Activated CD8-positive, alpha-beta memory T cell treated with anti-CD3 and anti-CD28 coated beads for 24 hours (primary cell): ENCODE measurements at places on chromosomes 12 and 14.

DNA sequence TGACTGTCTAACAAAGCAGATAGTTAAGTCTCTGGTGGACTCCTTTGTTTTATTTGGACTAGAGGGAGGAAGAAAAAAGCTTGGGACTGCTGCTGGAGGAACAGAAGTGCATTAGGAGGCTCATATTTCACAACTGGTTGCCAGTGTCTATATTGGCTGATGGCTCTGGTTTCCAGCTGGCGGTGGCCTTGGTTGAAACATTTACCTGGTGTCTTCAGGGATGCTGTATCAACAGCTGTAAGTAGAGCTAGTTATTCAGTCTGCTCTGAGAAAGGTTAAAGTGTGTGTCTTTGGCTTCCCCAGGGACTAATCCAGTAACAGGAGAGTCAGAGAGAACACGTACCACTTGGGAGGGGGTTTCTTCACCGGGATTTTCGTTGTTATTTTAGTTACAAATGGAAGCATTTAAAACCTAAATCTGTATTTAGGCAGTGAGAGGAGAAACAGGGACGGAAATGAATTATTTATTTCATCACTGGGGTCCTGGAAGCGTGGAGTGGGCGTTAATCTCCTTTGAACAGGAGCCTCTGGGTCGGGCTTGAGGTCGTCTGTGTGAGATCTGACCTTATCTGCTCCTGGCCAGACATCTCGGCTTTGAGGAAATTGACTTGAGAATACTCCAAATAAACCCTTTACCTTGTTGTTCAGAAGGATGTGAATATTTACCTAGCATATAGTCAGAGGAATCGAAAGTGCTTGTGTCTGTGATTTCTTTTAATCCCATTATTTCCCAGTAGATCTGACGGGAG is 149.9 kb downstream of the NRXN3 start:
- no peak for DNase-seq

GRCh38 chr12:25713264-25713663 is 160.2 kb upstream of the LMNTD1 start:
- DNase-seq: no peak

- no peak for DNase-seq
Observed at GRCh38 chr12:94184995-94185719, 36.8 kb downstream of the PLXNC1 start.

- no peak for DNase-seq
Observed at GRCh38 chr12:122855928-122856831, 20.9 kb downstream of the HIP1R start.

DNA sequence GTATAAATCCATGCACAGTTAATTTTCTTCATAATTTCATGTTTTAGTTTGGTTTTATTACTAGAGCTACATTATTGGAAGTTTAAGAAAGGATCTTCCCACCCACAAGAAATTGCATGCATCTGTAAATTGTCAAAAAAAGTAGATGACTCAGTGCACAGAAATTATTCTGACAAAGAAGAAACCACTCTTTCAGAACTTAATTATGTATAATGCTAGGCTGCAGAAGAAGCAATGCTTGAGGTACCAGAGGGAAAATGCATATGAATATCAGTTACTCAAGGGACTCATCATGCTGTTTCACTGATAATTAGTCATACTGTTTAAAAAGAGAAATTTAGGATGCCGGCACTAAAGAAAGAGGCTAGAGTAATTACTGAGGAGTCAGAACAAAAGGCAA is 147.0 kb downstream of the SLC16A7 start:
- DNase-seq: no peak

DNA sequence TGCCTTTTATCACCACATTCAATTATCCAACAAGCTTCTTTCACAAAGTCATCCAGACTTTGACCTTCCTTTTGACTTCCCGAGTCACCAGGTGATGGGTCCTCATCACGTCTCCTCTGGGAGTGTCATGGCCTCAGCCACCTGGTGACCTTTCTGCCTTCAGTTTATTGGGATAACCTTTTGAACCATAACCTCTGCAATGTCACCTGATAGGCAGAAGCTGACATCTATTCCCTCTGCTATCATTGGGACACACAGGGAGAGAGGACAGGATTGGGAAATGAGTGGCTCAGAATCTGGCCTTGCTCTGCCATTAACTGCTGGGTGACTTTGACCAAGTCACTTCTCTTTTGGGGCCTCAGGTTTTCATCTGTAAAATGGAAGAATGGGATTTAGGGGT is 388.7 kb downstream of the NUAK1 start:
- no peak for DNase-seq

DNA sequence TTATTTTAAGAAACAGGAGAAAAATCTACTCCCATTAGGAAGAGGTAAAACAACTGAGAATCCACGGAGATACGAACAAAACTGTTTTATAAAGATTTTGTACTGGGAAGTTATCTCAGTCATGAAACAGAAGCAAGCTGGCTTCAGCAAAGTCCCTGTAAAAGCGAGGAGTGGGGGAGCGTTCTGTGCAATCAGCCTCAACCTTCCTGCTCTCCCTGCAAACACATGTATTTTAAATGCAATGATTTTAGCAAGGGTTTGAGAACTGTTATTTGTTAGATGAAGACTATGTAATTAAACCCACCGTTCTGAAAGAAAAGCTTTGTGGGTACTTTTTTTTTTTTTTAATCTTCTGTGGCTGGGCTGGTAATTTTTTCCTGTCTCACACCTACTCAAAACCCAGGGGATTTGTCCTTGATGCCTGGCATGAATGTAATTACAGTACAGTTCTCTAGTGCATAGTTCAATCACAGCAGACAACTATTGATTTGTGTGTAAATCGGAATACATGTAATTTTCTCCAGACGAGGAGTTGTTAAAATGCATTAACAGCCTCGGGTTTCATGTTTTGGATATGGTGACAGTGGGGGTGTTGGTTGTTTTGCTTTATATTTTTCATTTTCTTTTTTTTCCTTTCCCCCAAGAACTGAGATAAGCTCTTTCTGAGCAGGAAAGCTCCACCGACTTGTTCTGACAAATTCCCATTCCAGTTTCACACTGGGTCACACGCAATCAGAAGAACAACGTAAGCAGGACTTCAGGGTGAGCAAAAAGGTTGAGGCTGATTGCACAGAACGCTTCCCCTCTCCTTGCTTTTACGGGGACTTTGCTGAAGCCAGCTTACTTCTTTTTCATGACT is 153.6 kb downstream of the PHLDA1 start:
- no peak for DNase-seq

DNA sequence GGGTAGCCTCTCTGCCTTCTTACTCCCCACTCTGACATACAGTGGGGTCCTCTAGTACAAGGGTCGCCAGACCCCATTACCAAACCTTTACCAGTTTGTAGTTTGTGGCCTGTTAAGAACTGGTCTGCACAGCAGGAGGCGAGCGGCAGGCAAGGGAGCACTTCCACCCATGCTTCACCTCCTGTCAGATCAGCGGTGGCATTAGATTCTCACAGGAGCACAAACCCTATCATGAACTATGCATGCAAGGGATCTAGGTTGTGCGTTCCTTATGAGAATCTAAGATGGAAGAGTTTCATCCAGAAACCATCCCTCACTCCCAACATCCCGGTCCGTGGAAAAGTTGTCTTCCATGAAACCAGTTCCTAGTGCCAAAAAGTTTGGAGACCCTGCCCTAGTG is 146.5 kb downstream of the HMGA2 start:
- DNase-seq: no peak

DNA sequence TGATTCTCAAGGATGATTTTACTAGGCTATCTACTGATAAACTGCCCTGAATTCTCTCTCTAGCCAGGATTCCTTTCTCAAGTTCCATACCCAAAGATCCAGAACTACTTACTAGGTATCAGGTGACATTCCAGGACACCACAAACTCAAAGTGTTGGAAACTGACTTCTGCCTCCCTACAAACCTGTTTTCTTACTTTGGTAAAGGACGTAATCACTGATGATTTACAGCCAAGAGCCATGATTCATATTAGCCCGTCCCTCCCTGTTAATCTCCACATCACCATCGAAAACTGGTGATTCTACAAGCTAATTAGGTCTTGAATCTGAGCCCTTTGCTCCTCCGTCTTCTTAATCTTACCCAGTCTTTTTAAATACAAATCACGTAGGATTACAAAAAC is 1.0 kb upstream of the ATG14 start:
- no peak for DNase-seq

DNA sequence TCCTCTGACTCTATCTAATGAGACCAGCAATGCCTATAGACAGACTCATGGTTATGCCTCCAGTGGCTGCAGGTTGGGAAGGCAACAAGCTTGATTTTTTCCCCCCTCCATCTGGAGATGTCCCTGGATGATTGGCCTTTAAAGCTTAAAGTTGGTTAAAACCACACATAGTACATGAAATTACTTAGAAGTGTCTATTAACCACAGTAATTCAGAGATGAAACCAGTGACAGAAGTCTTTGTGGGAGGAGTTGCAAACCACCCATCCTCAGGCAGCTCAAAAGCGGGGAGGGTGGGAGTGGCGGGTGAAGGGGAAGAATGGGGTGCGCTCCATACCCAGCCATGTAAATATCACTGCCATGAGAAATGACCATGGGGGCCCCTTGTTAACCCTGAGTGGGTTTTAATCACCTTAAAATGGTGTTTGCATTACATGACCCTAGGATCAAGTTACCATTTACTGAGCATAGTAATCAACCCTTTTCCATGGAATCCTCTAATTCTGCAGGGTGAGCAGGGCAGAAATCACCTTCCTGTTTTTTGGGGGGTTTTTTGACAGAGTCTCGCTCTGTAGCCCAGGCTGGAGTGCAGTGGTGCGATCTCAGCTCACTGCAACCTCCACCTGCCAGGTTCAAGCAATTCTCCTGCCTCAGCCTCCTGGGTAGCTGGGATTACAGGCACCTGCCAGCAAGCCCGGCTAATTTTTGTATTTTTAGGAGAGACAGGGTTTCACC is 133.5 kb downstream of the FOXN3 start:
- DNase-seq: peak; percentile 70

DNA sequence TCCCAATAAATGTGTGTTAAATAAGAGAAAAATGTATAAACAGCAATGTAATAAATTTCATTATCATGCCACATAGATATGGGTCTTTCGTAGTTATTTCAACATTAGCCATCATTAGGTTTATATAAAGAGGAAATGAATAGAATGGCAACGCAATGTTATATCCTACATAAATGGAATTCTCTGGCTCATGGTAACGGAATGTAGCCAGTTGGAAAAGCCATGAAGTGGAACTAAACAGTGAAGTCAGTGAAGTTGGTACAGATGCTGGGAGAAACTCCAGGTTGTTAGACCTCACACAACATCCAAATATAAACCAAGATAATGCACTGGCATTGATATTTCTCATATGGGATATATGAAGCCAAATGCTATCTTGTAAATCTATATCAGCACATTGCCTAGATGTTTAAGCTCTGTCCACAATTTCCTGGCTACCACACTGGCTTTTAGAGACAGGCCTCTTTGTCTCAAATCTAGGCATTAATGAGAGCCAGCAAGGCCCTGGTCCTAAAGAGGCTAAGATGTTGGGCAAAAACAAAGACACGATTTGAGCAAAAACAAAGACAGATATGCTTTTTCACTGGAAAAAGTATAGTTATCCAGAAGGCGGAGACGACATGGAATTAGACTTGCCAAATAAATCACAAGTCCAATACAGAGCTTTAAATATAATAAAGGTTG is 861.0 kb downstream of the RPS29 start:
- no peak for DNase-seq

DNA sequence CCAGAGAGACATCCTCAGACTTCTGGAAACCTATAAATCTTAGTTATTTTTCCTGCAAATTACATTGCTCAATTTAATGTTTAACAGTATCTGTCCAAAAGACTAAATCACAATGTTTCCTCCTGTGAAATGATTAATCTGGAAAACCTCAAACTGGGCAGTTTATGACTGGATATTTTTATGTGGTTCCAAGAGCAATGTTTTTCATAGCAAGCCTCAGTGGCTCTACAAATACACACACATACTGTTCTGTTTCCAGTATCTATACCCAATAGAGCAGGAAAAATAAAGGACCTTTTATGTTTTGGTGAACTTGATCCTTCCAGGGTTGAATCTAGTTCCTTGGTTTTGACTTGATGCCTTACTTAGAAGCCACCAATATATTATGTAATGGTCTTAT is 9.2 kb downstream of the NID2 start:
- DNase-seq: no peak

DNA sequence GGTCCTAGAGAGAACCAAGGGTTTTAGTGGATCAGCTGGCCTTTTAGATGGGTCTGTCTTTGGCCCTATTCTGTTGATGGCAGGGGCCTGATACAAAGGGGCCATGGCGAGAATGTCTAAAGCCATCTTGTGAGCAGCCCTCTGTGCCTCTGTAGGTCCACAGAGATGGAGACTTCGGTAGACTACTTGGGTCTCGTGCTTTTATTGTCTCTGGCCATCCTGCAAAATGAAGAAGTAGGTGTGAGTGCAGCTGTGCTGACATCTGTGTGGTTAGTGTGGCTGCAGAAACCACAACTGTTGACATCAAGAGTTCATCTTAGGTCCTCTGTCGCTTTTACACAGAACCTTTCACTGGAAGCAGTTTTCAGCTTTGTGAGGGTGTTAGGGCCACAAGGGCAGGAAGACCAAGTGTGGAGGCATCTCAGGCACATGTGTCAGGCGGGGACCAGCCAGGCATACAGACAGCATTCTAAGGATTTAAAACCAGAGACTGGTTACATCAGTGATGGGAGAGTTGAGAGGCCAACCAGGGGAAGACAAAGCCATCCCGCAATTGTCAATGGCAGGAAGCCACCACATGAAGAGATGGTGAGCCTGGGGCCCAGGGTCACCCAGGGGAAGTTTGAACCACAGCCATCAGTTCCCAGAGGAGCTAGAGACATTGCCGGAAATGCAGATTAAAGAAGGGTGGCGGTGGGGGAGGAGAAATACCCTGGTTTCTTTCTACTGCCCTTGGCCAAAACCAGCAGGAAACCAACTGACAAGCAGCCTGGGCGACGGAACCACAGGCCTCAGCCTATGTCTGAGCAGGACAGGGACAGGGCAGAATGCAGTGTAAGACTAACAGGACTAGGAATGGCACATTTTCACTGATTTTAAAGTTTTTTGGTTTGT is 13.0 kb upstream of the TPCN1 start:
- DNase-seq: peak; percentile 75

DNA sequence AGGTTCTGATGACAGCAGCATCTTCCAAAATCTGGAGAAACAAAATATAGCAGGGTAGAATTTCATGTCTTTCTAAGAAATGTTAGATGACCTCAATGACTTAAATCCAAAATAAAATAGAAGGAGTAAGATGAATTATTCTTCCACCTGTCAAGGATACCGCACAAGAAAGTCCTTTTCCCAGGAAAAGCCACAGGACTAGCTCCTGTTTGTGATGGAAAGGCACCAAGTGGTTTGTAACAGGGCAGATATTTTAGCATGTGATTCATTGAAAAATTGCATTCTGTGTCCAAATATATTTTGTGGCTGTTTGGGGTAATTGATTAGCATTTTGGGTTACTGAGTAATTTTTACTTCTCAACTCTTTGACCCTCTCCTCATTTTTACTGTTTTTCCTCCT is 2.7 kb downstream of the CD163L1 start:
- DNase-seq: no peak
